Vagina (tissue), 2 donors: ENCODE measurements at places on chromosomes 13 and 19.

DNA sequence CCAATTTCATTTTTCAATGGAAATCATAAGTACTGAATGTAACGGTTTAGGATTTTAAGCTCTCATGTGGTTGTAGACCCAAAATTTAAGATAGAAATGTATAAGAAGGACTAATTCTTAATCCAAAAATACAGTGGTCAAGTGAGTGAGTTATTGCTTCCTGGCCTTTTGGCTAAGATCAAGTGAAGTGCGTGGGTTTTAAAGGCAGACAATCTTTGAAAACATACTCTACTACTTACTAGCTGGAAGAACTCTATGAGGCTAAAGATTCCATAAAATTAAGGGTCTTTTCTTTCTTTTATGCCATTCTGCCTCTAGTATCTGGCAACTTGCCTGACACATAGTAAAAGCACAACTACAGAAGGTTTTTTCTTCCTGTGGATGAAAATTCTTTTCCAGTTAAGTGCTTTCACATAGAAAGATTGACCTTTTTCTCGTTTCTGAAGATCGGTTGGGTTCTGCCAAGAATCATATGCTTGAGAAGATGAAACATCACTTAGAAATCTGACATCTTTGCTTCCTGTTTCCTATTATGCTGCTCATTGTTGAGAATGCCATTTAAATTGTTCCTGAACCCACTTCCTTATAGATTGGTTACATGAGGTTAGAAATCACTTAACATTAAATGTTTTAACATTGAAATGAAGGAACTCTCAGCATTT lies 26.4 kb upstream of the SCEL start:
- DNase-seq, result no peak

DNA sequence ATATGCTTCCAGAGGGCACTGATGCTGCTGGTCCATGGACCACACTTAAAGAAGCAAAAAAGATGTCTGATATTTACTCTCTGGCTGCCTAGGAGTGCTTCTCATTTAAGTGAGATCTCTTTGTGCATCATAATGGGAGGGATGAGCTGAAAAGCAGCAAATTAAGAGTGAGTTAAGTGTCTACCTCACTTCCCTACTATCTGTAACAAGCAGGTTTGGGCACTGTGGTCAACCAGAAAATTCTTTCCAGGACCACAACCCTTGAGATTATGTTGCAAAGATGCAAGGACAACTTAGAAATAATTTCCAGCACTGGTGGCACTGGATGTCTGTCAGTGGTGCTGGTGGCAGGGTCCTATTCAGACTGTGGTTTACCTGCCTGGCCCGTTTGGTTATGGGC lies 52.1 kb upstream of the USPL1 start:
- no peak for DNase-seq

DNA sequence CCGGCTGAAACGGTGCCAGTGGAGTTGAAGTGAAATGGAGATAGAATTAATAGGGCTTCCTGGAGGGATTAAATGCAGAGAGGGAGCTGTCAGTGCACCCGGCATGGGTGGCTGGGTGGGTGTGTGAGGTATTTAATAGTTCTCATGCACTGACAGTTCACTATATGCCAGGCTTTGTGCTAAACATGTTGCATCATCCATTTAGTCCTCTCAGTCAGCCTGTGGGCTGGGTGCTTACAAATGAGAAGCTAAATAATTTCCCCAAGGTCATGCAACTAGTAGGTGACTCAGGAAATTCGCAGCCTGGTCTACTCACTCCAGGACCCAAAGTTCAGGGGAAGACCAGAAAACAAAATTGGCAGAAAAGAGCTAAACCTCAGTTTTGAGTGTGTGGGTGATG lies 63.5 kb upstream of the SPATA13 start:
- no peak for DNase-seq

- DNase-seq, result no peak
Observed at GRCh38 chr13:110507678-110508381, 53.7 kb downstream of the RAB20 start.

DNA sequence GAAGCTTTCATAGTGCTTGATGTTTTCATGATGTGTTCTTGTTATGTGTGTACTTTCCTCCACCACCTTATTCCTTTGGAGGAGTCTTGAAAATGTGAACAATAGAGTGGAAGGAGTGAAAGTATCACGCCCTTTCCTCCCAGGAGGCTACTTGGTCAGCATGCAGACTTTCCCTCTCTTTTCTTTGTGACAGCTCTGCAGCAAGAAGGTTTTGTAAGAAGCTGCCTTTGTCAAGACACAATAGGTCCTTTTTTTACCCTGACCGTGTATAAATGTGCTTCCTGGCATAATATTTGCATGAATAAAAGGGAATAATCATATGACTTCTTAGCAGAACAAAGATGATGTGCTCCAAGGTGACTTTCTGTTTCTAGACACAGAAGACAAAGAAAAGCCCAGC lies 882.6 kb upstream of the SLITRK5 start:
- no peak for DNase-seq

- no peak for DNase-seq
Observed at GRCh38 chr13:38606699-38607535, 80.0 kb upstream of the FREM2 start.

DNA sequence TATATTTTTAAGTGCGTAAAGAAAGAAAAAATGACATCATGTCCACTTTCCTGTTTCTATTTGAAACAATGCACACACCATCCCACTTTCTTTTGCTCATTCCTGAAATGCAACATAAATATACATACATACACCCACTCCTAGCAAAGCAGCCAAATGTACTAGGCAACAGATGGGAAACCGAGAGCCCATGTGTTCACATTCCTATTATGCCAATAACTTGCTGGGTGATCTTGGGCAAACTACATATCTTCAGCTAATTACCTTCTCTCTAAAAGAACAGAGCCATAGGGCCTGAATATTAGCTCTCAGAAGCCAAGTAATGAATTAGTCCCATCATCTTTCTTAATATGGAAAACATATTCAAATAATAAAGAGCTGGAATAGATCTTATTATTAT lies 610.6 kb upstream of the ATXN8OS start:
- no peak for DNase-seq

DNA sequence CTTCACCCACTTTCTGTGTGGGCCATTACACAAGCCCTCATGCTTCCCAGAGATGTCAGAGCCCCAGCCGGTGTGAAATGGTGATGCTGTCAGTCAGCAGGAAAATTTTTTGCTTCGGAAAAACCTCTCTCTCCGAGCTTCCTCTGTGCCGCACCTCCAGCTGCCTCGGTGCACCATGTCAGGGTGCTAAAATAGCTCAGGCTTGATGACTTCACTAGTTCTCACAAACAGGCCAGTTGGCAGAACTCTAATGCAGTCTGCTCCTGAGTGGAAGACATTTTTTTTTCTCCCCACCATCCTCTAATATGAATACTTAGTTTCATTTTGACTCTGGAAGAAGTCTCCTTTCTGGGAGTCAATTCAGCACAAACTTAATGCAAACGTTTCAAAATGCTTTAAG lies 71.3 kb downstream of the KLF12 start:
- no peak for DNase-seq

- no peak for DNase-seq
Observed at GRCh38 chr13:52010890-52011631, at the start of gene ATP7B. ATP7B (minus strand) TSS chr13:52011450; CDS start chr13:52011337, 113 bp downstream.
